LNCaP clone FGC (cell line): ENCODE measurements at places on chromosomes 5 and 9.
A peak's percentile ranks its signal among the peaks of the same experiment; 100 is the strongest.

- no peak for DNase-seq
Measured at GRCh38 chr9:6413365-6414246, 607 bp downstream of the UHRF2 start.

DNA sequence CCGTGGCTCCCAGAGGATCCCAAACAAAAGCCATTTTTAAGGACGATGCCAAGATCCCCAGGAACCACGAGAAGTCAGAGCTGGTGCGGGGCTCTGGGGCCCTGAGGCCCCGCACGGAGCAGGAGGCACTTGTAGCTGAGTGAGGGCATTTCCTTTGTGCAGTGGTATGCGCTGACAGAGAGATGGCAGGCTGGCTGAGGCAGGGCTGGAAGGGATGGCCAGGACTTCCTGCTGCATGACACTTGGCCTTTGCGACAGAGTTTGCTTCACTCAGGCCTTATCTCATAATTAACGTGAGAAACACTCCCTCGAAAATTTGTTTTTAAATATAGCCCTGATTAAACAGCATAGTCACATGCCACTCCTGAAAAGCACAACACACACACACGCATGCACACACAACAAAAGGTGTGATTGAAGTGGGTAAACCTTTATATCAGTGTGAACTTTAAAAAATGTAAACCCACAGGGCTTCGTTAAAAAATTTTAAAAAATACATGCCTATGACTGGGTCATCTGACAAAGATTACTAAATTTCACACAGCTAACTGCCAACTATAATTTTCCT lies 536.6 kb downstream of the PDE4D start:
- no peak for DNase-seq

DNA sequence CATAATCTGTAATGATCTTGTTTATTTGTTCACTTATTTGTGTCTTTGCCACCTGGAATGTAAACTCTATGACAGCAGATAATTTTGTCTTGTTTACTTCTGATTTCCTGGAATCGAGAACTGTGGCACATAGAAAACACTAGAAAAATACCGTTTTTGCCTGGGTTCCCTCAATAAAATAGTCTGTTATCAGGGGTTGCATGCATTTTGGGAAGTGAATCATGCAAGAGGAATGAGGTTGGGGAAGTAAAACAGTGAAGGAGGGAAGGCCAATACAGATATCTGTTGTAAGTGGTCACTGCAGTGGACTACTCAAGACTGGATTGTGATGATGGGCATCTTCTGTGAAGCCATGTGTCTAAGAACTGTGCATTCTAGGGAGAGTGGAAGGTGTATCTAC lies 45.2 kb upstream of the IL6ST start:
- no peak for DNase-seq

GRCh38 chr5:56232538-56232937 lies 592 bp downstream of the ANKRD55 start:
- no peak for DNase-seq

- no peak for DNase-seq
Measured at GRCh38 chr5:2001300-2001699, 118.6 kb upstream of the IRX4 start.

GRCh38 chr5:136374003-136374402 lies 8.7 kb upstream of the TRPC7 start:
- DNase-seq: peak; percentile 26

DNA sequence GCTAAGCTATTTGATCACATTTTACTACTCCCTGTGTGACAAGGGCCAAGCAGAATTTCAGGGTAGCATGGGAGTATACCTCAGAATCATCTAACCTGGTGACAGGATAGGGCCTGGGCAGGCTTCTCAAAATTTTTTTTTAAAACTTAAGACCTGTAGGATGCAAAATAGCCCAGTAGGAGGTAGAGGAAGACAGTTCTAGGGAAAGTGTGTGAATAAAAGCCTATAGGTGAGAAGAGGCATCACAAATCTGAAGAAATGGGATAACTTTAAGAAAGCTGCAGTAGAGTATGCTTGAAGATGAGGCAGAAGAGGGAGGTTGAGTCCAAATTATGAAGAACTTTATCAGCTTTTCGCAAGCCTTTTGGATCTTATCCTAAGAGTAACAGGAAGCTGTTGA lies 32.3 kb downstream of the CNTRL start:
- no peak for DNase-seq

GRCh38 chr9:5422276-5422675 lies 15.4 kb downstream of the PLGRKT start:
- DNase-seq: no peak

DNA sequence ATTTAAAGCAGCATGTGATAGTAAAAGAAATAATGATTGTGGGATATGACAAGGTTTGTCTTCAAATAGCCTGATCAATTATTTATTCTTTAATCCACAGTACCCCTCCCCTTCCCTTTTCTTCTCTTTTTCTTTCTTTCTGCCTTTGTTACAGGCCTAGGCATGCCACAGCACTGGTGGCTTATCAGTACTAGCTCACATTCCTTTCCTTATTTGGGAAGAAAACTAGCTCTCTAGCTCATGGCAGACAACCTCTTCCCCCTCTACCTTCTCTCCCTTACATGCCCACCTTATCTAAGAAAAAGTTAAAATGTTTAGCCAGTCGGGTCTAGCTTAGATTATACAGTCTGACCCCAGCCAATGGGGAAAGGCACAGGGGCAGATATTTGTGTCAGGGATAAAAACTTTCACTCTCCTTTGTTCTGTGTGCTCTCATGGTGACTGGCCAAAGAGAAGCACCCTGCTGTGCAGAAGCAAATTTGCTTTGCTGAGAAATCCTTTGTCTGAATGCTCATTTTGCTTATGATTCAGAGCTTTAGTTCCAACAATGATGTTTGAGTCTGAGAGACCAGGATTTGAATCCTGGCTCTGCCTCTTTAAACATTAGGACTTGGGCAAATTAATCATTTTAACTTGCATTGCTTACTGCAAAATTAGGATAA lies 75.8 kb upstream of the CDH12 start:
- no peak for DNase-seq

DNA sequence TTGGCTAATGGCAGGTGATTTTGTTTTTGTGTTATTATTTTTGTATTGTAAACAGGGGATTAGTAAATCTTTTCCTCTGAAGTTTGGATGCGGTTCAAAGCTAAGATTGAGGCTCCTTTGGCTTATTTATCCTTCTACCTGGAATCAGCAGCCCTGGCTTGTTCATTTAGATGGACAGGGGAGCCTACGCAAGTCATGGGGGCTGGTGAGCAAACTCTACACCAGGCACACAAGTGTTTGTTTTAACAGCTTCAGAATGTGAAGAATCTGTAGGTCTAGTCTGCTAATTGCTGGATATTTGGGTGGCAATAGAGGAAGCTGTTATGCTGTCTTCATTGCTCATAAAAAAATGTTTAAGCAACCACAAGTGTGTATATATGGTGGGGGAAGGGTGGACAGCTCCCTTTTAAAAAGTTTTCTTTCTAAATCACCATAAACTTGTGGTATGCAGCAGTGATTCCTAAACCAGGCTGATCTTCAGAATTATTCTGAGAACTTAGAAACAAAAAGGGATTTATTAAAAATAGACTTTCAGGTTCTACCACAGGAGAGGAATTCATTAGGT lies 20.7 kb downstream of the ZNF462 start:
- no peak for DNase-seq

DNA sequence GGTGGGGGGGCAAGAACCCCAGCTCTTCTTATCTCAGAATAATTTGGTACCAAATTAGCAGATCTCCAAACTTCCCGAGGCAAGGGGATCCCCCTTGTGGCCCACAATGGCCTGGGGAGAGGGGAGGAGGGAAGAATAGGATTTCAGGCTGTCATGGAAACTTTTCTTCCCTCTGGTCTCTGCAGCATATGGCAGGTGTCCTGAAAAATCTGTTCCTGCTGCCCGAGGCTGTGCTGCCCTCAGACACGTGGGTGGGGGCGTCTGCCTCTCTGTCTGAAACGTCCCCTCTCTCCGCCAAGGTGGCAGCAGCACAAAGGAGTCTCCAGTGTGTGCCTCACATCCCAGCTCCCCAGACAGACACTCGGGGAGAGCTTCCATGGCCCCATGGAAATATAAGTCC lies 34.0 kb downstream of the CCNJL start:
- DNase-seq: no peak

DNA sequence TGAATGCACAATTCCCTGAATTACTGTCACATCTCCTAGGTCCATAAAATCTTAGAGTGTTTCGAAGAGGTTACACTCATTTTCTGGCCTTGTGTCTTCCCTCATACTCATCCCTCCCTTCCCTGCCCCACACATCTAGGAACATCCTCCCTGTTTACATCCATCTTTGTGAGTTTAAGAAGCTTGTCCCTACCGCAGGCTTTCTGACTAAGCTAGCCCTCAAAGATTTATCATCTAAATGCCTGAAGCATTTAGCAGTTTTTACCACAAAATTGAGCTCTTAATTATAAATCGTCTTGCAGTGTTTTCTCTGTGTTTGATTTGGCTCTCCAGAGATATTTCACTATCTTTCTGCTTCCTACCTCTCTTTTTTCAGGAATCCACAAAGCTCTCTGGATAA lies 374.8 kb downstream of the KIAA0825 start:
- no peak for DNase-seq

- DNase-seq: peak; percentile 13
Measured at GRCh38 chr5:11596657-11597071, 307.6 kb downstream of the CTNND2 start.

- DNase-seq: no peak
Measured at GRCh38 chr5:114953565-114953964, 216.1 kb downstream of the TRIM36 start.

DNA sequence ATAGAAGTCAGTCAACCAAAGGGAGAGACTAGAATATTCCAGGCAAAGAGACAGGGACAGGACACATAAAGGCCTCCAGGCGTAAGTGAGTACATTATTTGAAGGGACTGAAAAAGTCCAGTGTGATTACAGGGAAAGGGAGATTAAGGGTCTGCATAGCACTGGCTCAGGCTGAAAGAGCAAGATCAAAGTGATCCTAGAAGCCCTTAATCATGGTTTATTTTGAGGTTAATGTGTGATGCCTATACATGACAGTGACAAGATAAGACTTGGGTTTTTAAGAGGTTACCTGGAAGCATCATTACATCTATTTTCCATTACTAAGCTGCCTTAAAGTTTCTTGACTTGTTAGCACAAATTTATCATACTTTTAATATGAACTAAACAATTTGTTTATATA lies 25.8 kb downstream of the LMBRD2 start:
- no peak for DNase-seq

DNA sequence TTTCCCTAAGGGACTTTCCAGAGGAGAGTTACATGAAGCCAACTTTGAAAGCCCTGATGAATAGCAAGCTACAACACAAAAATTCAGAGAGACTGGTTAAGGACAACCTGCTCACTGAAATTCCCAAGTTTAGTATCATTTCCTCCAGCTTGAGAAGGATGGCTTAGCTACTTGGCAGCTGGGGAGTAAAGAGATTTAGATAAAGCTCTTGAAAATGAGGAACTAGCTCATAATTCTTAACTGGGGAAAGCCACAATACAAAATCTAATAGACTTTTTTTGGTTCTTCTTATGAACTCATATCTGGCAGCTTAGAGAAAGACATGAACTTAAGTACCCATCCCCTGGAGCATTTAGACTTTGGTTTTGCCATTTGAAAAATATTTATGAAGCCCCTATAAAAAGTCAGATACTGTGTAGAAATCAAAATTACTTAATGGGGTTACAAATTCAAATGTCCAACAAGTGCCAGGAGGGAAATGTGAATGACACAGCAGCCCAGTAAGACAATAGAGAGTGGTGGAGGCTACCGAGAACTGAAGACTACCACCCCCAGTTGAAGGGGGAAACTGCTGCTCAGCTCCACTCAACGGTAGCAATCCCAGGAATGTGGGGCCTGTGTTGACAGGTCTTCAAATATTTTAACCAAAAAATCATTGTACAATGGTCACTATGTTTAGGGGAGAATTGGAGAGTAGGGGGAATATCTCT lies 79.4 kb upstream of the ADRB2 start:
- DNase-seq: no peak

GRCh38 chr5:169037466-169037865 lies 263.5 kb downstream of the SLIT3 start:
- no peak for DNase-seq
